ENCODE measurements at places on chromosomes 3 and 15. TPM values are rescaled to one million over a fixed set of nuclear protein-coding genes. Genes with fewer than 3 reads are reported as not detected.

GRCh38 chr3:37942646-37943045 lies 47.9 kb upstream of the VILL start:
- DNase-seq, result no peak

- DNase-seq, result no peak
Measured at GRCh38 chr3:83953417-83954089, 1005.2 kb upstream of the CADM2 start.

The PAQR5 gene
- total RNA-seq, result 0.77 TPM

DNA sequence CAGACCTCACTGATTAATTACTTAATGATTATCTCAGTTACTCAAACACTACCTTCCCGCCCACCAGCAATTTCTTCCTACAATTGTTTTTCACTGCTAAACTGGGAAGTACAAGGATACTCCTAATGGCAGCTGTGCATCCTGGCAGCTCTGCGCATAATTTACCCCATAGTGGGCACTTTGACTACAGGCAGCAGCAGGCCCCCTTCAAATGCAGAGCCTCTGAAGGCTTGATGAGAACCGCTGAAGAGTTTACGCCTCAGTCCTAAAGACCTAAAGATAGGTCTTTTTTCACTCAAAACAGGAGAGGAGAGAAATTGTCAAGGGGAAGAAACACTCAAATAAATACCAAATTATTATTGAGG lies 10.7 kb downstream of the CCDC32 start:
- no peak for DNase-seq

DNA sequence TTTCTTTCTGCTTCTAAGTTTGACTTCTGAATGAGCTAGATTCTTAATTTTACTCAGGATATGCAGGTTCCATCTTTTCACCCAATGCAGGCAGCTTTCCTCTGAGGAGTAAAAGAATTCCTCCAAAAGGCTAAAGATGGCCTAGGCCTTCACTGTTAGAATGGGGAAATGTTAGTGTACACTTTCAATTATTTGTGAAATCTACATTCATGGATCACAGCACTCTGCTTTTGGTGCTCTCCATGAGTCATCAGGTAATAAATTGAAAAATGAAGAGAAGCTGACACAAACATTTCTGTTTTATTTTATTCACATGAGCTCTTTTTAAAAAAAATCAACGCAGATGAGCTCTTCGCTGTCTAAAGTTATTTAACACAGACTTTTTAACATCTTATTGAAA lies 502.5 kb upstream of the GOLIM4 start:
- no peak for DNase-seq

GRCh38 chr3:40505599-40506462 lies at the start of gene ZNF620:
Gene ZNF620, plus strand, starts transcription at chr3:40506039. Its CDS starts 314 bp downstream, at chr3:40506353.
- peak; percentile 86 for DNase-seq

GRCh38 chr15:62060896-62061280 lies 641 bp upstream of the VPS13C start:
- DNase-seq, result no peak

The ZNF774 gene
- 7.2 TPM for total RNA-seq

DNA sequence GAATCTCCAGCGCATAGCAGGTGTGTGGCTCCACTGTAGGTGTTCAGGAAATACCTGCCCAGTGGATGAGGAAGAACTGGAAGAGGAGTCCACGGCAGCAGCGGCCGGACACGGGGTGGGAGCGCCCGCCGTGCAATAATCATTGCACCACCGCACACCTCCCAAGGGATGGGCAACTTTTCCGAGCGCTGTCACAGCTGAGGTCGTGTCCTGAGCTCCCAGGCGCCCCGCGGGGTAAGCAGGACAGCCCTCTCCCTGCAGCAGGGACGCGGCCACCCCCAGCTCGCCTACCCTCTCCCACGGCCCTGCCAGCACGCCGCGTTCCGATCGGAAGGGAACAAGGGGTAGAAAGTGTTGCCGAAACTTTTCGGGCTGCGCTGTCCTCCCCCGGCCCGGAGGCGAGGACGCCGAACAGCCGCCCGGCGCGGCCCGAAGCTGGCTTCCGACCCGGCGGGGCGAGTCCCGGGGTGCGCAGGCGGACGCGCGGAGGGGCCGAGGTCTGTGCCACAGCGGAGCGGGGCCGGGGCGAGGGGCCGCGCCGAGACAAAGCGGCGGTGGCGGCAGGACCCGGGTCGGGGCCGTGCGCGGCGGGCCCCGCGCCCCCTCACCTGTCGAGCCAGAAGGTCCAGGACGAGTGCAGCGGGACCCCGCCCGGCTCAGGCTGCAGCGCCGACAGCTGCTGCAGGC lies 475 bp downstream of the EIF4E3 start:
- peak; percentile 25 for DNase-seq

GRCh38 chr3:32399030-32399620 lies 7.5 kb downstream of the CMTM7 start:
- DNase-seq, result no peak

The FBXO40 gene
- 240 TPM for total RNA-seq

GRCh38 chr3:24523215-24523614 lies 28.6 kb upstream of the THRB start:
- no peak for DNase-seq

GRCh38 chr3:139737682-139738361 lies 60.0 kb upstream of the NMNAT3 start:
- DNase-seq, result no peak

- no peak for DNase-seq
Measured at GRCh38 chr3:117696851-117697407, 987.4 kb downstream of the TUSC7 start.

- no peak for DNase-seq
Measured at GRCh38 chr15:45906230-45906629, 271.4 kb downstream of the SQOR start.

The TNK2 gene
- 30.7 TPM for total RNA-seq

DNA sequence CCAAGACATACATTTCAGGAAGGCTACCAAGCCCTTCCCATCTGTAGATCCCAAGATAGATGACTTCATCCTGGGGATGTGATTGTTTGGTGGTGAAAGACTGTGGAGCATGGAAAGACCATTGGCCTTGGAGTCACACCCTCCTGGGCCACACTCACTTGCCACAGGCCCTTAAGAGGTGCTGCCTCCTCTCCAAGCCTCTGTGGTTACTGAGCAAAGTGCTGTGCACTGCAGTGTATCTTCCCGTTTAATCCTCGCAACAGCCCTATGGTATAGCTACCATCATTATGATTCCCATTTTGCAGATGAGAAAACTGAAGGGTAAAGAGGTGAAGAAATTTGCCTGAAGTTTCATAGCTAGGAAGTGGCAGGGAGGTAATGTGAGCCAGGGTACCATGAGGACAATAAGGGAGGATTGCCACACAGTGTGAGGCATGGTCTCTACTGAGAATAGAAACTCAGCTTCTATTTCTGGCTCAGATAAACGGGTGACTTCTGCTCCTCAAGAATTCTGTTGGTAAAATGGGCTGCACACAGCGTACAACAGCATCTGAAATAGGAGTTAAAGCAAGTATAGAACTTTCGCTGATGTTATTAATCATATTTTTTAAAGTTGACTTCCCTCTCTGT lies 23.9 kb upstream of the RHO start:
- no peak for DNase-seq

- DNase-seq, result no peak
Measured at GRCh38 chr15:85399627-85400026, 19.2 kb downstream of the AKAP13 start.

The KLHL24 gene
- total RNA-seq, result 173 TPM

The KBTBD13 gene
- total RNA-seq, result 4.3 TPM

DNA sequence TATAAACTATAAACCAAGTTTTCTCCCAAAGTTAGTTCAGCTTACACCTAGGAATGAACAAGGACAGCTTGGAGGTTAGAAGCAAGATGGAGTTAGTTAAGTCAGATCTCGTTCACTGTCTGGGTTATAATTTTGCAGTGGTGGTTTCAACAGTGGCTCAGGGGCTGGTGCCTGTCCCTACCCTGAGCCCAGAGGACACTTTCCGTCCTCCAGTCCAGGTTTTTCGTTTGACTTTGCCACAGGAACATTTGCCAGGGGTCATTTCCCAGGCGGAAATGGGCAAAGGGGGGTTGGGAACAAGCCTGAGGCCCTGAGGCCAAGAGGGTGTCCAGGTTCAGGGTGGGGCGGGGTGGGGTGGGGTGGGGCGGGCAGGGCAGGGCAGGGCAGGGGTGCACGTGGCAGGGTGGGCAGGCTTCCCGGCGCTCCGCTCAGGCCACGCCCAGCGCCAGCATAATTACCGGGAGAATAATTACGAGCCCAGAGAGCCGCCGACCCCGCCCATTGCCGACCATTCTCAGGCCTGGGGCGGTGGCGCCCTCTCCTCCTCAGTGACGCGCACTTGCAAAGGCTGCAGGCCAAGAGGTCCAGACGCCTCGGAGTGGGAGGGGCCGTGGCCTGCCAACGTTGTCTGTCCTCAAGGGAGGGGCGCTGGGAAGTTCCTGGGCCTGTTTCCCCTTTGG lies 70.4 kb downstream of the KLF13 start:
- peak; percentile 94 for DNase-seq

The ATP8B4 gene
- 1.2 TPM for total RNA-seq

The CSK gene
- 20.5 TPM for total RNA-seq

DNA sequence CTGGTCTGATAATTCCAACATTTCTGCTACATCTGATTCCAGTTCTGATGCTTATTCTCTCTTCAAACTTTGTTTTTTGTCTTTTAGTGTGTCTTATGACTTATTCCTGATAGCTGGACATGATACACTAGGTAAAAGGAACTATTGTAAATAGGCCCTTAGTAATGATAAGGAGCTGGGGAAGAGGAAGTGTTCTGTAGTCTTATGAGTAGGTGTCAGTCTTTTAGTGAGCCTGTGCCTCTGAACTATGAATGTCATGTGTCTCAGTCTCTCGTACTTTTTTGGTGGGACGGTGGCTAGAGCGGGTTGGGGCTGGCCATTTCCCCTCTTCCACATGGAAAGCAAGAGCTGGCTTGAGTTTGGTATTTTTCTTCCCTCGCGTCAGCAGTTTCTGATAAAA lies 41.2 kb downstream of the PCCB start:
- no peak for DNase-seq

The NOX5 gene
- 0.24 TPM for total RNA-seq
